ENCODE measurements at places on chromosomes 1 and 21.

DNA sequence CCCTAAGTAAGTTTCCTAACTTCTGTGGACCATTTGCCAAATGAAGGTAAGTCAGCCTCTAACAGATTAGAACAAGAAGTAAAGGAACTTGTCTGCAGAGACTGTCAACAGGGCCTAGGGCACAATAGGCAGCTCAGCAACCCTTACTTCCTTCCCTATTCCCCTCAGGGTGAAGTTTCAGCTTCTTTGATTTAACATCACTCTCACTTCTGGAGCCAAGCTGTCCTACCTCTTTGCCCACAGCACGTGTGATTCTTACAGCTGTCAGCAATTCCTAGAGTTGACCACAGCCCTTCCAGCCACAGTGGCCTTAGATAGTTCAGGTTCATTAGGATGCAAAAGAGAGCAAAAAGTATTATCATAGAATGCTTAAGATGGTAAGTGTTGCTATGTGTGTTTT, 7.6 kb upstream of the EIF4G3 start:
- DNase-seq, result peak; percentile 64

- DNase-seq, result no peak
Observed at GRCh38 chr1:147080006-147080661, 92.1 kb downstream of the PRKAB2 start.

DNA sequence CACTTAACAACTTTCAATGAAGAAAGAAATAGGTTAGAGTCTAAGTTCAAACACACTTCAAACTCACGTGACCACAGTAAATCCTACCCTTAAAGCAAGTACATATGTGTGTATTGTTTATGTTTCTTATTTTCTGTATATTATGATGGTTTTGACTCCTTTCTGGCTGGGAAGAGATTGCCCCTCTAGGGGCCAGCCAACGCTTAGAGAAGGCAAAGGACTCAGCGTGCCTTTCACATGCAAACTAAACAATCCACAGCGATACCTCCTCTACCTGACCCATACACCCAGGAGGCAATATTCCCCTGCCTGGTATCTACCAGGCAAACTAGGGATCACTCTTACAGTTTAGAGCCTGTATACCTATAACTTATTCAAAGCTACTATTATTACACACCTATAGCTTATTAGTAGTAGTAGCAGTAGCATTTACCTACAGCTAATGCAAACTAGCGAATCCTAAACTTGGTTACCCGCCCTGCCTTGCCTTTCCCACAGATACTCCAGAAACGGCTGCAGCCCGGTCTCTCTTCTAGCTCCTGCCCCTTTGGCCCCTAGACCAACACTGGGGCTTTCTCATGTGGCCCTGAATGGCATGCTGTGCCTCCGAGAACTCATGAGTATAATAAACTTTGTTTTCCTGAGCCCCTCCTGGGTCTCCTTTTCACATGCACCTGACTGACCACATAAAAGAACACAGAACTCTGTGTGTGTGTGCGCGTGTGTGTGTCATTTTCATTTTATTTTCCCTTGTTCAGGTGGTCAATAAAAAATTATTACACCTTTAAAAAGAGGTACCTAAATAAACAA, 14.0 kb downstream of the NRIP1 start:
- no peak for DNase-seq

- no peak for DNase-seq
Observed at GRCh38 chr21:46046471-46046870, 51.4 kb upstream of the COL6A2 start.

DNA sequence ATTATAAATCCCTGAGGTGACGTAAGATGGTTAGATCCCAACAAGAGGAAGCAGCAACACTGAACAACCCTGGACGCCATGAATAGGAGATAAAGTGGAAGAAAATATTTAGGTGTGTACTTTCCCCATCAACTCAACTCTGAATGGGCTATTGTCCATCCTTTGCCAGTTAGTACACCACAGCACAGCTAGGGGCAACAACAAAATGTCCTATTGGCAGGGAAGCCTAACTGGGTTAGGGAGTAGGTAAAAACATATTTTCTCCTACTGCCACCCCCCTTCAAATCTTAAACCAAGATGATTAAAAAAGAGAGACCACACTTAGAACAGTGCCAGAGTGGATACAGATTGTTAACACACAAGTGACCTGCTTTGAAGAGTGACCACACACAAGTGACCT, 220.0 kb downstream of the LBR start:
- DNase-seq, result no peak

DNA sequence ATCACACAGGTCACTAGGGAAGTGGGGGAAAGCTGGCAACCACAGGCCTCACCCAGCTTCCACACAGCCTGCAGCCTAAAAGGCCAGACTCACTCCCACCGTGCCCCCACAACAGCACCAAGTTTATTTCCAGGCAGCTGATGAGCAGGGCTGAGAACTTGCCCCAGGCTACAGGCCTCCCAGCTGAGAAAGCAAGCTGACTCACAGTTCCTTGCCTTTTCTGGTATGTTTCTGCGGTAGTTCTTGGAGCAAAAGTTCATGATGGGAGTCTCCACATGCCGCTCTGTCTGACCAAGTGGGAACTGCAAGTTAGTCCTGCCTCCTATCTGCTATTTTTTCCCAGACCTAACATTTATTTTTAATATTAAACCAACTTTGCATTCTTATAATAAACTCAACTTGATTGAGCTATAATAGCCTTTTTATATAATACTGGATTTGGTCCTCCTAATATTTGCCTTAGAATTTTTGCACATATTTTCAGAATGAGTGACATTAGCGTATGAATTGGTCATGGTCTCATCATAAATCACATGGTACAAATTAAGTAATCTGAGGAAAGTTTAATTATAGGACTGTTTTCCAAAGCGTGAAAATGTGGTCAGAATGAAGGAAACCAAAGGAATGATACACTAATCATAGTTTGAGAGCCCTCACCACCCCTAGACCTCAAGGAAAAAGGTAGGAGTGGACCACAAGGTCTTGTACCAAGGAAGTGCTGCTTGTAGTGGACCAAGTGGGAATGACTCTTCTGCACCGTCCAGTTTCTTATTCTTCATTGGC, 30.7 kb downstream of the RPAP2 start:
- DNase-seq, result peak; percentile 99

GRCh38 chr1:22870201-22870871, 102.3 kb downstream of the LACTBL1 start:
- DNase-seq, result peak; percentile 70

GRCh38 chr21:31418377-31419001, 74.4 kb upstream of the TIAM1 start:
- no peak for DNase-seq

DNA sequence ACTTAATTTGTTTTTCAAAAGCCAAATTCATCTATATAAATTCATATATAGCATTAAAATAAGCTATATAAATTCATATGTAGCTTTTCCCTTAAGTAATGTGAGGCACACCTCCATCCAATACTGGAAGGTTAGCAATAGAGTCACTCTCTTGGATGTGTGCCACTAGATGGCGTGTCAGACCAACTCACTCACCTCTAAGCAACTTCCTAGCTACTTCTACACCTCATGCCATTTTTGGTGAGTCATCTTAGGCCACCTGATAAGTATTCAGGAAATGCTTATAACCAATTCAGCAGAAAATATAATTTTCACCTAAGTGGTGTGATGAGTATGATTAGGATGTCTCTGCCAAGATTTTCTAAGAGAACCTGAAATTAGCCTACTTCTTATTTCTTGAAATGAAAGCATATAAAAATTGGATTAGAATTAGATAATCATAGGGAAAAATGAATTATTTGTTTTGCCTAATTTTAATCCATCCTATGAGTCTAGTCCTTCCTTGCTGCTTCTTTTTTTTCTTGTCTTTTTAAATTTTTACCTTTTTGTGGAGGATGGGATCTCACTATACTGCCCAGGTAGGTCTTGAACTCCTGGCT, 34.4 kb upstream of the TADA1 start:
- peak; percentile 94 for DNase-seq

- DNase-seq, result no peak
Observed at GRCh38 chr1:181626279-181626938, 143.1 kb downstream of the CACNA1E start.

- no peak for DNase-seq
Observed at GRCh38 chr1:40844887-40845878, 17.0 kb downstream of the CITED4 start.

DNA sequence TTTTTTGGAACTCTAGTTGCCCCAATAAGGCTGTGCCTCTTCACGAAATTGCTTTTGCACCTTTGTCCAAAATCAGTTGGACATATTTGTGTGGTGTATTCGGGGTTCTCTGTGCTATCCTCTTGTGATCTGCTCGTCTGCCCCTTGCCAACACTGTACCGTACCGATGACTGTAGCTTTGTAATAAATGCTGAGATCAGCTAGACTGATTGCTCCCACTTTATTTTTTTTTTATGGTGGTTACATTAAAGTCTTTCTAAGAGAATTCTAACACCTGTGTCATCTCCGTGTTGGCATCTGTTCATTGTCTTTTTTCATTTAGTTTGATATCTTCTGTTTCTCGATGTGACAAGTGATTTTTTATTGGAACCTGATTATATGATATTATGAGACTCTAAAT, 94.1 kb downstream of the ADARB1 start:
- no peak for DNase-seq

- DNase-seq, result no peak
Observed at GRCh38 chr1:15016001-15016400, 137.5 kb upstream of the TMEM51 start.

DNA sequence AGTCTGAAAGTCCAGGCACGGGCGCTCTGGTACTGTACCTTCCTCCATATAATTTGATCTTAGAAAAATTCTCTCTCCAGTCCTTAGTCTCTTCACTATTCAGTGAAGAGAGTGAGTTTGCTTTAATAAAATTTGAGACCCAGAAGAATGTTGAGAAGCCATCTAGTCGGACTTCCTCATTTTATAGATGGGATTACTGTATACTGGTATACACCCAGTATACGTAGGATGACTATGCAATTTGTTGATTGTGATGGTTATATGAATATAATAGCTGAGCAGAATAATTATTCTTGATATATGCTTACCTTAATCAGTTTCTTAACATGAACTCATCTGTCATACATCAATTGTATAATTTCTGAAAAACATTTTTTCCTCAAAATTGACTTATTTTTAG, 328.0 kb upstream of the B3GALT2 start:
- no peak for DNase-seq

DNA sequence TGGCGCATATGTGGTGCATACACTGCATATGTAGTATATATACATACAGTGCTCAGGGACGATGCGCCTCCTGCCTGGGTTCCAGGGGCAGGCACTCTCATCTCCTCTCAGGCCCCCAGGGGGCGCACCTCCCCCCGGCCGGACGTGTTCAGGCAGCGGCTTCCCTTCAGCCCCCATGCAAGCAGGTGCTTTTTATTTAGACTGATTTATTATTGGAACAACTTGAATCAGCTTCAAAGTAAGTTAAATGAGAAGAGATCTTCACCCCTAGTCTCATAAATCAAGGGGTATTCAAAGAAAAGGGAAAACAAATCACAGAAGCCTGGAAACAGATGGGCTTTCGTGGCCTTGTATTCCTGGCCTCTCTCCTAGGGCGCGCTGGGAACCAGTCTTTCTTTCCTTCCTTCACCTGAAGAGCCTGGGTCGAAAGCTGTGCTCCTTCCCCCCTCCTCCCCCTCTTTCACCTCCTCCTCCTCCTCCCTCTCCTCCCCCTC, 64.6 kb downstream of the UBIAD1 start:
- DNase-seq, result peak; percentile 34

DNA sequence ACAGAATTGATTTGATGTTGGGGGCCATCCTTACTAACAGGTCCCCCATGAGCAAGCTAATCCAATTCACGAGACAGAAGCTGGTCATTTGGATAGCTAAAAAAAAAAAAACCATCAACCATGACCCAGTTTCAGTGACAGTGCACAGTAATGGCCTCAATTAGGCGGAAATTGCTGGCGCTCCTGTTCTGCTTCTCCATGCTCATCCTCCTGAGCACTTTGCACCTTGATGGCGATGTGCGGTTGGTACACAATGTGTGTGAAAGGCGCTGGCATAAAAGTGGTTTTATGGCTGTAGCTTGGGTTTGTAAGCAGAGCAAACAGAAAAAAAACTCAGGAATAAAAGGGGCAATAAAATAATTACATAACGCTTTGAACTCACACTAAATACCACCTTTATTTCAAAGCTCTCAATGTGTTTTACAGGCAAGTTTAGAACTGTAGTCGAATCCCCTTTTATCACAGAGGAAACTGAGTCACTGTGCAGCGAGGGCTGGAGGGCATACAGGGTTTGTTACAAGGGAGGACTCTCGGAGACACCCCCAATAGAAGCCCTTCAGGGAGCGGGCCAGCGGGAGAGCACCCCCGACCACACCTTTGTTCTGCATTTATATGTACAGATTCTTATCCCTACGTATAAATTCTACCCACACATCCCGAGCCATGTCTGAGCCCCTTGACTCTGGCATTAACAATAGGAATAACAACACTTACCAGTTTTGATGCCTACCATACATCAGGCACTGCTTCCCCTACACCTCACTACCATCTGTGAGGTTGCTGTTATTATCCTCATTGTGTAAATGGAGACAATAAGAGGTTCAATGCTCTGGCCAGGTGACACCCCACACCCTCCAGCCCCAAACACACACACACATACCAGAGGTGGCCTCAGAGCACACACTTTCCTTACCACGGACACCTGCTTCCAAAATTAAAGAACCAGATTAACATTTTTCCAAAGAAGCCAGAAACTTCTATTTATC, 213.5 kb upstream of the IRF2BP2 start:
- DNase-seq, result no peak

- DNase-seq, result no peak
Observed at GRCh38 chr1:3747903-3748302, 4.3 kb upstream of the CCDC27 start.

DNA sequence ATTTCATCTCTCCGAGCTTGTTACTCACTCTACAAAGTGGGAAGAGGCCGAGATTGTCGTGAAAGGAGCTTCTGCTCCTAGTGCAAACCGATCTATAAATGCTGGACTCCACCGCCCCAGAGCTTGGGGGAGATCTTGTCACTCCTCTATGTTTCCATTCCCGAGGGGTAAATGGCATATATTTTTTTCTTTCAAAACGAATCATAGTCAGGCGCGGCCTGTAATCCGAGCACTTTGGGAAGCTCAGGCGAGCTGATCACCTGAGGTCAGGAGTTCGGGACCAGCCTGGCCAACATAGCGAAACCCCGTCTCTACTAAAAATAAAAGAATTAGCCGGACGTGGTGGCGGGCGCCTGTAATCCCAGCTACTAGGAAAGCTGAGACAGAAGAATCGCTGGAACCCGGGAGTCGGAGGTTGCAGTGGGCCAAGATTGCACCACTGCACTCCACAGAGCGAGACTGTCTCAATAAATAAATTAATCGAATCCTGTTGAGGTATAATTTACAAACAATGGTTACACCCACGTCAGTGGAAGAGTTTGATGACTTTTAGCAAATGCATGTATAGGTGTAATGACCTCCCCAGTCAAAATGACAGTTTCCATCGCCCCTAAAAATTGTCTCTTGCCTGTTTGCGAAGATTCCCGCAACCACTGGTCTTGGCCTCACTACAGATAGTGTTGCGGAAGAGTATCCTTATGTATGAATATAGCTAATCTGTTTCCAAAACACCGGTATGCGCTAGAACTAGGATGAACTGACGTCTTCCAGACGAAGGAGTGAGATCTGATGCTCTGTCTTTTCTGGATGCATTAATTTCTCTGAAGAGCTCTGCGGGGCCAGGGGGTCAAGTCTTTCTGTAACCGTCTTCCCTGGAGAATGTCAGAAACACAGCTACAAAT, 840 bp upstream of the HEATR1 start:
- DNase-seq, result no peak

- DNase-seq, result no peak
Observed at GRCh38 chr1:27332536-27333281, 9.1 kb upstream of the SYTL1 start.

- DNase-seq, result peak; percentile 60
Observed at GRCh38 chr1:26524181-26524580, 5.4 kb upstream of the RPS6KA1 start.

All from M059J (cell line).